T-cell (primary cell): ENCODE measurements at places on chromosomes 6 and 20. TPM values are rescaled to one million over a fixed set of nuclear protein-coding genes. Genes with fewer than 3 reads are reported as not detected.

DNA sequence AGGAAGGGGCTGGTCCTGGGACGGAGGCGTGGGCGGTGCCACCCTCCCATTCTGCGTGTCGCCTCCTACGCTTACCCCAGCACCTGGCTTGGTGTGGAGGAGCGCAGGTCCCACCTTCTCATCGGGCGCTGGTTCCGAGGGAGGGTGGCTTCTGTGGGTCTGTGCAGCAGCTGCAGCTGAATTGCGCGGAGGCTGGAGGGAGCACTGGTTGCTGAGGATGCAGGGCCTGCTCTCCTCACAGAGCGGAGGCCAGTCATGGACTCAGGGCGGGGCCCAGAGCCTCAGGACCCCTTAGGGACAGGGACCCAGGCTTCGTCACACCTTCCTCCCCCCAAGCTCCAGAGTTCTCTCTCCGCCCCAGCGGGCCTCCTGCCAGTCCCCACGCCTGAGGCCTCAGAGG is 127.8 kb upstream of the MAP3K4 start:
- no peak overlapping the region for H3K4me3 ChIP-seq
- no peak overlapping the region for H3K27ac ChIP-seq
- no peak for DNase-seq
- peaks cover 8% of the 10 kb centered on the region for H3K27me3 ChIP-seq

DNA sequence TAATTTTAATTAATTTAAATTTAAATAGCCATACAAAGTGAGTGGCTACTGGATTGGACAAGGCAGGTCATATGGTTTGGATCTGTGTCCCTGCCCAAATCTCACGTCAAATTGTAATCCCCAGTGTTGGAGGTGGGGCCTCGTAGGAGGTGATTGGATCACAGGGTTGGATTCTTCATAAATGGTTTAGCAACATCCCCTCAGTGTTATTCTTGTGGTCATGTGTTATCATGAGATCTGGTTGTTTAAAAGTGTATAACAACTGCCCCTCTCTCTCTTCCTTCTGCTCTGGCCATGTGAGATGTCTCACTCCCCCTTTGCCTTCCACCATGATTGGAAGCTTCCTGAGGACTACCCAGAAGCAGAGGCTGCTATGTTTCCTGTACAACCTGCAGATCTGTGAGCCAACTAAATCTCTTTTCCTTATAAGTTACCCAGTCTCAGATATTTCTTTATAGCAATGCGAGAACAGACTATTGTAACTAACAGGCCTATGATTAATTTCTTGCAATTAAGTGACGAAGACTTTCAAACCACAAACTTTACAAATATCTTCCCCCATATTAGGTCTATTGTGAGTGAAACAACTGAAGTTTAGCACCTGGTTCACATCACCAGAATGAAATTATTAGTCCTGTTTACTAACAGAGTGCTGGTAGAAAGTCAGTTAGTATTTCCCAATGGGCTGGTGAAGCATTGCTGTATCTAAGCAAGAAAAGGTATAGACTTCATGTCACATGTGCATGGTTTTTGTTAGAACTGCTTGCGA is 60.0 kb upstream of the TNFAIP3 start:
- no peak for DNase-seq
- peaks cover 13% of the 10 kb centered on the region for H3K4me1 ChIP-seq
- no peak overlapping the region for H3K4me3 ChIP-seq
- no peak overlapping the region for H3K27ac ChIP-seq
- H3K36me3 ChIP-seq: no peaks in the 10 kb centered on the region
- no peaks in the 10 kb centered on the region for H3K27me3 ChIP-seq

XKR7 gene
- not detected for total RNA-seq

DNA sequence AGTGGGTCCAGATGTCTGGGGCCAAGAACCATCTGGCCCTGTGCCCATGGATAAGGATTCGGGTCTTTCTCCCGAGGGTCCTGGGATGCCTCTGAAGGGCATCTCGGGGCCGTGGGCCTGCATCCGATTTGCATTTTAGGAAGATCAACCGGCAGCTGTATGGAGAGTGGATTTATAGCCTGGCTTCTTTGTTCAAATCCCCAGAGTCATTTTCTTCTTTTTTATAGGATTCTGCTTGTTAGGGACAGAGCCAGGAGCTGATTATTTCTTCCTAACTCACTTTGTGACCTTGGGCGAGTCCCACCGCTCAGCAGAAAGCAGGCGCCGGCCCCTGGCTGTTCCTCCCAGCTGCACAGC is 52.9 kb upstream of the APCDD1L start:
- no peak overlapping the region for H3K27ac ChIP-seq
- H3K27me3 ChIP-seq: peaks cover 32% of the 10 kb centered on the region
- no peak overlapping the region for H3K4me3 ChIP-seq
- H3K36me3 ChIP-seq: no peaks in the 10 kb centered on the region
- DNase-seq: no peak

PSORS1C2 gene
- total RNA-seq: not detected

DNA sequence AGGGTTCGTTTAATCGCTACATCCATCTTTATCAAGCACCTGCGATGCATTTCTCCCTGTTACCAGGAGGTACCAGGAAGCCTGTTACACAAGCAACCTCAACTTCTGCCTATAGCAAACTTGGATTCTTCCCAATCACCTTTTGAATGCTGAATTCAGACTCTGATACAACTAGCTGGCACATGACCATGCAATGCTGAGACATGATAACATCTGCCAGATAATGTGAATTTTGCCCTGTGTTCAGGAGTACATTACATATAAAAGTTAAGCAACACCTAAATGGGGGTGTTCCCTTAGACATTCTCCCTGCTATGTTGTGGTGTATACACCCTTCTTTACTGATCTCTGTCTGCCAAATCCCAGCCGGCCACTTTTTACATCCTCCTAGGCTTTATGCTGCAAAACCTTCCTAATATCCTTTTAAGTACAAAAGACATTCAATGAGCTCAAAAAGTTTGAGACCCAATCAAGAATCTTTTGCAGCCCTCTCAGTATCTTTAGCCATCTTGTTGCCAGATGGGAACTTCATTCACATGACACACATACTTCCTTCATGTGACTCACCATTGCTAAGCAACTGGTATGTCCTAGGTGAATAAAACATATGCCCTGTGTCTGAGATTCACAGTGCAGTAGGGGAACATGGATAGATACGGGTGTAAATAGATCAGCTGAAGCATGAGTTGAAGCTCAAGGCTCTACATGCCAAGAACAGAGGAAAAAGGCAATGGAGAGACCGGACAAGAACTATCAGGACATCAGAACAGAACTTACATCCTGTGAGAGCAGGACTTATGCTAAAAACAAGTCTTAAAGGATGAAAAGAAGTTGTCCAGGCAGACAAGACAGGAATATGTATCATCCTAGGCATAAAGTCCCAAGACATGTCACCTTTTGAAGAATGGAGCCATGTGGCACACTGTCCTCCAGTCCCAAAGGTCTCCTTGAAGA is 84.3 kb downstream of the ZHX3 start:
- no peak overlapping the region for H3K27ac ChIP-seq
- no peak overlapping the region for H3K4me3 ChIP-seq
- no peaks in the 10 kb centered on the region for H3K27me3 ChIP-seq
- peaks cover 11% of the 10 kb centered on the region for H3K4me1 ChIP-seq

GRCh38 chr20:20547221-20547875 is 165.1 kb downstream of the RALGAPA2 start:
- H3K27me3 ChIP-seq: no peaks in the 10 kb centered on the region
- peaks cover 4% of the 10 kb centered on the region for H3K4me1 ChIP-seq
- H3K27ac ChIP-seq: no peak overlapping the region

DNA sequence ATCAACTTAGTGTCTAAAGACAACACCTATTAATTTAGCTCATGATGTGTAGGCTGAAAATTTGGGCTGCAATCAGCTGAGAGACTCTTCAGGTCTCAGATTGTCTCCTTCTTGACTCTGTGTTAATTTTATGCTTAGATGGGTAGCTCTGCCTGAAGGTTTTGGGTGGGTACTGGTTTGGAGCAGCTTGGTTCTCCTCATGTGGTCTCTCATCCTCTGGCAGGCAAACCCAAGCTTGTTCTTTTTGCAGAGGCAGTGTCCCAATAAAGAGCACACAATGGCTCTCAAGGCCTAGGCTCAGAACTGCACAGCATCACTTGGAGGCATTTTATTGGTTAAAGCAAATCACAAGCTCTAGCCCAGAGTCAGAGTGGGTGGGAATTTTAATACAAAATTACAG is 280.6 kb downstream of the BTBD3 start:
- DNase-seq: no peak
- no peaks in the 10 kb centered on the region for H3K36me3 ChIP-seq
- no peak overlapping the region for H3K4me3 ChIP-seq
- H3K4me1 ChIP-seq: no peaks in the 10 kb centered on the region
- H3K27me3 ChIP-seq: no peaks in the 10 kb centered on the region

- no peak overlapping the region for H3K4me3 ChIP-seq
- no peaks in the 10 kb centered on the region for H3K36me3 ChIP-seq
- H3K27me3 ChIP-seq: no peaks in the 10 kb centered on the region
- no peaks in the 10 kb centered on the region for H3K4me1 ChIP-seq
- no peak overlapping the region for H3K27ac ChIP-seq
Observed at GRCh38 chr20:51356871-51357270, 185.6 kb downstream of the NFATC2 start.

EFCAB8 gene
- 1.3 TPM for total RNA-seq

- no peaks in the 10 kb centered on the region for H3K4me1 ChIP-seq
- no peak overlapping the region for H3K27ac ChIP-seq
- DNase-seq: no peak
- H3K27me3 ChIP-seq: no peaks in the 10 kb centered on the region
Observed at GRCh38 chr20:17652411-17652810, 29.6 kb downstream of the RRBP1 start.

BCKDHB gene
- 14.3 TPM for total RNA-seq

- H3K4me3 ChIP-seq: no peak overlapping the region
- H3K4me1 ChIP-seq: no peaks in the 10 kb centered on the region
- no peaks in the 10 kb centered on the region for H3K27me3 ChIP-seq
- no peak overlapping the region for H3K27ac ChIP-seq
- no peaks in the 10 kb centered on the region for H3K36me3 ChIP-seq
Observed at GRCh38 chr6:148530976-148531375, 188.3 kb downstream of the SASH1 start.

PSMB1 gene
- total RNA-seq: 94.6 TPM

GRCh38 chr20:62323980-62324906 is 21.4 kb downstream of the ADRM1 start:
- H3K4me1 ChIP-seq: no peaks in the 10 kb centered on the region
- no peak for DNase-seq
- no peak overlapping the region for H3K27ac ChIP-seq

CGA gene
- total RNA-seq: not detected

CDH4 gene
- 0.64 TPM for total RNA-seq

- H3K27ac ChIP-seq: no peak overlapping the region
- no peaks in the 10 kb centered on the region for H3K36me3 ChIP-seq
- no peak for DNase-seq
- no peaks in the 10 kb centered on the region for H3K27me3 ChIP-seq
- no peak overlapping the region for H3K4me3 ChIP-seq
- H3K4me1 ChIP-seq: no peaks in the 10 kb centered on the region
Observed at GRCh38 chr6:55931101-55931500, 55.7 kb upstream of the BMP5 start.

GRCh38 chr20:23332467-23332866 is 18.1 kb upstream of the NXT1 start:
- no peak overlapping the region for H3K4me3 ChIP-seq
- H3K36me3 ChIP-seq: no peaks in the 10 kb centered on the region
- DNase-seq: no peak

- no peak overlapping the region for H3K27ac ChIP-seq
- no peaks in the 10 kb centered on the region for H3K36me3 ChIP-seq
- peaks cover 7% of the 10 kb centered on the region for H3K27me3 ChIP-seq
- no peak overlapping the region for H3K4me3 ChIP-seq
- no peak for DNase-seq
Observed at GRCh38 chr20:59063358-59064213, 21.0 kb upstream of the PRELID3B start.

DNA sequence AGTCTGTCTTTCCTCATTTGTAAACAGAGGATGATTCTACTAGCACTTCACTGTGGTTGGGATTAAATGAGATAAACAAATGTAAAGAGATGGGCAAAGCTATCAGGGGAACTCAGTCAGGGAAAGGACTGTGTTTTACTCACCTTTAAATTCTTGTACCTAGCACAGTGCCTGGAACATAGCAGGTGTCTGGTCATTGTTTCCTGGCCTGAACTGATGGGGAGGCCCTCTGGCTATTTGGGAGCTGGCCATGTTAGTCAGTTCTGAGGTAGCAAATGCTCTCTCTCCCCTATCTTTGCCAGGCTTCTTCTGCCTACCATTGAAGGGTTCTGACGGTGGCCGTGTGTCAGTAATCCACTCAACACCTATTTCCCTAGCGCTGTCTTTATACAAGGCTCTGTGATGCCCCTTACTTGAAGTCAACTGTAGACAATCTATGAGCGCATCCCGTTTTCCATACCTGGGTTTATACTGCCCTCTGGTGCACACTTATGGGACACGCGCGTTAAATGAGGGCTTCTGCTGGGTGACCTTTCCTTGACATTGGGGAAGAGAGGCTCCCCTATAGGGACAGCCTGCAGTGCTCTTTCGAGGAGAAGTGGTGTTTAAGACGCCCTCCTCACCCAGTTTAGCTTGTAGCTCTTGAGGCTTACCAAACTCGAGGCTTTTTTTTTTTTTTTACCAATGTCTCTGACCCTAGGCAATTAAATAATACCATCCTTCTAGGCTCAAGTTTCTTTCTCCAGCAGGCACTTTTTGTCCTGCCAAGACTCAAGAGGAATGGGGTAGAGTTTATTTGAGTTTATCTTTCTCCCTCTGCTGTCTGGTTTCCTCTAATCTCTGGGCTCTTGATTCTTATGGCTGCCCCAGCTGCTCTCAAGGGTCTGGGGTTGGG is 4.0 kb upstream of the SPATS1 start:
- no peak overlapping the region for H3K4me3 ChIP-seq
- peaks cover 5% of the 10 kb centered on the region for H3K27me3 ChIP-seq

DNA sequence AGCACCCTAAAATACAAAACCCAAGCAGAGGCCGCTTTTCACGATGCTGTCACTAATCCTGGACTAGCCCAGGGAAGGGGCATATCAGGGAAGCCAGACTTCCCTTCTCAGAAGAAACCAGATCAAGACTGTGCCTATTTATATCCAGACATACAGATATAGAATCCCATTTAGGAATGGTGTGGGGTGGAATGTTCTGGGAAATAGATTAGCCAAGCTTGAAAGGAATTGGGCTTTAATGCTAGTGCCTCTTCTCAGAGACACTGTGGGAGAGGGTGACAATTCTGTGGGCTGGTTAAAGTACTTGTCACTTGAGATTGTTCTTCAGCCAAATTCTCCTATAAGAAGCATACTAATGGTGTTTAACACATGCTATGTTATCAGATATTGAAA is 45.5 kb downstream of the SNAP25 start:
- no peak overlapping the region for H3K27ac ChIP-seq
- no peaks in the 10 kb centered on the region for H3K27me3 ChIP-seq
- H3K36me3 ChIP-seq: no peaks in the 10 kb centered on the region
- no peak overlapping the region for H3K4me3 ChIP-seq

GRCh38 chr6:154768280-154768679 is 35.1 kb downstream of the SCAF8 start:
- H3K4me3 ChIP-seq: no peak overlapping the region
- peaks cover 13% of the 10 kb centered on the region for H3K4me1 ChIP-seq
- DNase-seq: no peak
- H3K27me3 ChIP-seq: no peaks in the 10 kb centered on the region

DZANK1 gene
- total RNA-seq: 2.3 TPM
